Activated naive CD8-positive, alpha-beta T cell treated with anti-CD3 and anti-CD28 coated beads, Interleukin-2, amount 10 ng/mL, durations not matched to agents 7 days and 5 days (primary cell): ENCODE measurements at places on chromosomes 4 and X. TPM values are rescaled to one million over a fixed set of nuclear protein-coding genes. Genes with fewer than 3 reads are reported as not detected.
A peak's percentile ranks its signal among the peaks of the same experiment; 100 is the strongest.

DNA sequence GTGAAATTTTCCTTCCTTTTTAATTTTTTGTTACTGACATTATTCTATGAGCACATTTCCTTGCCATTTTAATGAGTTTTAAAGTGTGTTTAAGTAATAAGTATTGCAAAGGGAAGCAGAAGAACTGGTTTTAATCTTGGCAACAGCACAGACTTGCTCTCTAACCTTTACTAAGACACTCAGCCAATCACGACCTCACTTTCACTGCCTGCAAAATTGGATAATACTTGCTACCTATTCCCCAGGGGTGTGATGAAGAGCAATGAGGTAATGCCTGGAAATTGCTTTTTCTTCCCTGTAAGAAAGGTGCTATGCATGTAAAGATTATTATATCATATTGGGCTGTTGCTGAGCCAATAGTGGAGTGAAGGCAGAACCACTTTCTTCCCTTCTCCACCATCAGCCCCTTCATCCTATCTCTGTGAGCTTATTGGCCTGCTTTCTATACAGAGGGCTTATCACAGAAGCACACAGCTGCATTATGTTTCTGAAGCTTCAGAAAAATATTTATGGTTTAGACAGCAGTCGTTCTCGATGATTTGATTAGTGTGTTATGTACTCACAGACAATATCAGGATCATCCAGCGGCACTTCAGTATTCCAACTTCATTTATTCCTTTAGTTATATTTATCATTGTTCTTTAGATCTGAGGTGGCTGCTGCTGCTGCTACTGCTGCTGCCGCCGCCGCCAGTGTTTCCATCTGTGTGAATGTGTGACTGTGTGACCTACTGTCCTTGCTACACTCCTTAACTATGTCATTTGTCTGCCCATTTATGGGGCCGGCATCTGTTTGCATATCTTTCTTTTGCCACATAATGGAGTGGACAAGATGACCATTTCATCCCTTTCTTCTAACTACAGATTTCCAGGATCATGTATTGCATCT, 255.1 kb downstream of the C4orf33 start:
- H3K4me1 ChIP-seq, result no peaks in the 10 kb centered on the region
- H3K36me3 ChIP-seq, result no peaks in the 10 kb centered on the region
- H3K27me3 ChIP-seq, result peaks cover 4% of the 10 kb centered on the region
- no peak overlapping the region for H3K4me3 ChIP-seq
- H3K27ac ChIP-seq, result no peak overlapping the region

Gene CACNA1F
- total RNA-seq, result 2.2 TPM

Gene HS6ST2
- total RNA-seq, result not detected

DNA sequence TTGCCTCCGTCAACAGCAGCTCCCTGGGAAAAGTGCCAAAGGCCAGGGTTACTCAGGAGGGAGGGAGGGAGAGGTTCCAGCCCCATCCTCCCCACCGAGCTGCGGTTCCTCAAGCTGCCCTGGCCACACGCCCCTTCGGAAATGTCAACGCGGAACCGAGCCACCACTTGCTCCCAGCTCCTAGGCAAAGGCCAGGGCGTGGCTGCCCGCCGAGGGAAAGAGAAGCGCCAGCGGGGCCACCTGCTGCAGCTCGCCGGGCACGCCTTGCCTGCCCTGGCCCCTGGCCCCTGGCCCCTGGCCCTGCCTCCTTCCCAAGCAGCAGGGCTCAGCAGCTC, 15.3 kb downstream of the SLC6A8 start:
- H3K4me3 ChIP-seq, result no peak overlapping the region
- DNase-seq, result no peak
- H3K36me3 ChIP-seq, result no peaks in the 10 kb centered on the region
- no peaks in the 10 kb centered on the region for H3K4me1 ChIP-seq
- H3K27ac ChIP-seq, result no peak overlapping the region
- no peaks in the 10 kb centered on the region for H3K27me3 ChIP-seq

GRCh38 chr4:114417214-114417613, 181.4 kb upstream of the UGT8 start:
- no peak for DNase-seq
- no peak overlapping the region for H3K4me3 ChIP-seq
- no peak overlapping the region for H3K27ac ChIP-seq

Gene PTPN13
- 0.06 TPM for total RNA-seq

GRCh38 chrX:109842611-109843010, 109.6 kb upstream of the ACSL4 start:
- H3K27ac ChIP-seq, result no peak overlapping the region
- no peaks in the 10 kb centered on the region for H3K36me3 ChIP-seq
- no peak for DNase-seq
- no peaks in the 10 kb centered on the region for H3K4me1 ChIP-seq

- no peaks in the 10 kb centered on the region for H3K36me3 ChIP-seq
- DNase-seq, result no peak
- peaks cover 47% of the 10 kb centered on the region for H3K27me3 ChIP-seq
- no peak overlapping the region for H3K27ac ChIP-seq
These were observed 14.9 kb upstream of the CLDN34 start for GRCh38 chrX:9952300-9952699.

- no peak for DNase-seq
- no peaks in the 10 kb centered on the region for H3K27me3 ChIP-seq
- peaks cover 20% of the 10 kb centered on the region for H3K4me1 ChIP-seq
- H3K27ac ChIP-seq, result no peak overlapping the region
These were observed 60.6 kb downstream of the NBDY start for GRCh38 chrX:56789518-56790070.

Gene PPP4R3C
- total RNA-seq, result not detected

Gene SOX3
- total RNA-seq, result not detected

- no peak overlapping the region for H3K27ac ChIP-seq
- no peaks in the 10 kb centered on the region for H3K27me3 ChIP-seq
- DNase-seq, result no peak
- no peak overlapping the region for H3K4me3 ChIP-seq
These were observed 646.7 kb downstream of the BCOR start for GRCh38 chrX:39451046-39451445.

DNA sequence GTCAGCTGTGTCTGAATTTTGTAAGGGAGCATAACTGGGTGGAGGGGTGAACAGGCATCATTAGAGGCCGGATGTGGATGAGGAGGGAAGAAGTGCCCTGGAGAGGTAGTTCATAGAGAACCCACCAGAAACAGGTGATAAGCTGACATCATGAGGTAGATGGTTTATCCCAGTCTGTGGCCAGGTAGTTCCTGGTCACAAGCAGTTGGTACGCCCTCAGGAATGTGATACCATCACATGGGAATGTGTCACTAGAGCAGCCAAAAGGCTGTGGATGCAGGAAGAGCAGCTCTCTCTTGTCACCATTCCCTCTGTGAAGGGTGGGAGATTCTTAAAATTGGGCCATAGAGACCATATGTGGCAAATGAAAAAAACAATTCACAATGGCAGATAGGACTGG, 21.9 kb downstream of the MSN start:
- DNase-seq, result no peak
- H3K4me1 ChIP-seq, result peaks cover 70% of the 10 kb centered on the region
- no peaks in the 10 kb centered on the region for H3K27me3 ChIP-seq
- peak overlapping the region; percentile 76 for H3K27ac ChIP-seq
- H3K36me3 ChIP-seq, result peaks cover 31% of the 10 kb centered on the region

GRCh38 chr4:168321006-168321405, 2.5 kb upstream of the DDX60 start:
- peak overlapping the region; percentile 69 for H3K27ac ChIP-seq
- H3K36me3 ChIP-seq, result peaks cover 58% of the 10 kb centered on the region
- H3K4me3 ChIP-seq, result no peak overlapping the region
- H3K27me3 ChIP-seq, result no peaks in the 10 kb centered on the region
- peaks cover 41% of the 10 kb centered on the region for H3K4me1 ChIP-seq

DNA sequence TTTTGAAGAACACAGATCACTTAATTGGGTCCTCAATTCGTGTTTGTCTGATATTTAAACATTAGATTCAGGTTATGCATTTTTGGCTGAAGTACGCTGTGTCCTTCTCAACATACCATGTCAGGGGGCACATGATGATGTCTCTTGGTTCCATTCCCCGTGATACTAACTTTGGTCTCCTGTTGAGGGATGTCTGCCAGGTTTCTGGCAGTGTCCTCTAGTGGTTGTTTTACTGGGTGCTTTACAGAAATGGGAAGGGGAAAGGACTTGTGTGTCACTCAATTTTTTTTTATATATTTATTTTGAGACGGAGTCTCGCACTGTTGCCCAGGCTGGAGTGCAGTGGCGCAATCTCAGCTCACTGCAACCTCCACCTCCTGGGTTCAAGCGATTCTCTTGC, 58.2 kb downstream of the WWC2 start:
- no peak overlapping the region for H3K27ac ChIP-seq
- H3K4me1 ChIP-seq, result no peaks in the 10 kb centered on the region
- H3K36me3 ChIP-seq, result no peaks in the 10 kb centered on the region
- no peak for DNase-seq

GRCh38 chrX:109926118-109926517, 76.8 kb upstream of the TMEM164 start:
- H3K27me3 ChIP-seq, result peaks cover 3% of the 10 kb centered on the region
- H3K4me3 ChIP-seq, result no peak overlapping the region
- H3K4me1 ChIP-seq, result no peaks in the 10 kb centered on the region
- no peaks in the 10 kb centered on the region for H3K36me3 ChIP-seq

DNA sequence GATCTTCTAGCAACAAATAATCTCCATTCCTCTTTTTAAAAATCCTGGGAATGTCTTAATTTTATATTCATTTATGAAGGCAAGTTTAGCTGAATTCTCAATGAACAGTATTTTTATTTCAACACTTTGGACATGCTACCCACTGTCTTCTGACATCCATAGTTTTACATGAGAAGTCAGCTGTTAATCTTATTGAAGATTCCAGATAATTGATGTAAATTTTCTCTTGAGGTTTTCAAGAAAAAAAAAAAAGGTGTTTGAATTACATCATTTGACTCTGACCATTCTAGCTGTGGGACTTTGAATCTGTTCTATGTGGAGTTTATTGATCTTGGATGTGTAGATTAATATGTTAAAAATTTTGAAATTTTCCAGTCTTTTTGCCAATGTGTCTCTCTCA, 28.0 kb downstream of the PDHA2 start:
- no peaks in the 10 kb centered on the region for H3K36me3 ChIP-seq
- H3K4me3 ChIP-seq, result no peak overlapping the region
- DNase-seq, result no peak
- no peaks in the 10 kb centered on the region for H3K27me3 ChIP-seq
- H3K27ac ChIP-seq, result no peak overlapping the region
- H3K4me1 ChIP-seq, result no peaks in the 10 kb centered on the region

Gene UXT
- 152 TPM for total RNA-seq

DNA sequence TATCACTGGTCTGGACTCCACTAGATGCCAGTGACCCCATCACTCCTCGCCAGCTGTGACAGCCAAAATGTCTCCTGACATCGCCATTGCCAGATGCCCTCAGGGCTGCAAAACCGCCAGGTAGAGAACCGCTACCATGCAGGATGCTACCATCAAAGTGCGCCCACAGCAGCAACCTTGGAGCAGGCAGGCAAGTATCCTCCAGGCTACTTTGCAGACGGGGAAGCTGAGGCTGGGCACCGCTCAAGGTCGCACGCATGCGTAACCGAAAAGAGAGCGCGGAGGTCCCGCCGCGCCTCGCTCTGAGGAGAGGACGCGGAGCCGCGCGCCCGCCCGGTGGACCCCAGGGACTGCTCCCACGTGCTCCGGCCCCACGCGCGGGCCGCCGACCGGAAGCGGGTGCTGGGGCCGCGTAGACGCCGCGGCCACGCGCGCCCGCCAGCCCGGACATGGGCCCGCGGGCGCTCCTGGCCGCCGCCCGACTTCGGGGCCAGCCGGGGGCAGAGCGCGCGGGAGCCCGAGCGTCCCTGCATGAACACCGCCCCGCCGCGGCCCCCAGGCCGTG, at the start of gene STS:
TSS of gene STS (plus strand) at position 300 of the 565 bp plus-strand sequence. CDS start 105,488 bp downstream, outside the sequence.
- peak within 1 kb of the TSS; percentile 84 for H3K4me3 ChIP-seq
- H3K27ac ChIP-seq, result peak within 1 kb of the TSS; percentile 89
- H3K4me1 ChIP-seq, result peaks cover 12% of the 10 kb centered on the region
- H3K36me3 ChIP-seq, result no peaks in the 10 kb centered on the region

Gene MAGEE2
- not detected for total RNA-seq
